ENCODE measurements at places on chromosomes 5 and 9.

- no peak for DNase-seq
These were observed 2.9 kb upstream of the CCDC192 start for GRCh38 chr5:127700237-127700766.

GRCh38 chr5:4337519-4337918 lies 741.9 kb downstream of the IRX1 start:
- DNase-seq: no peak

DNA sequence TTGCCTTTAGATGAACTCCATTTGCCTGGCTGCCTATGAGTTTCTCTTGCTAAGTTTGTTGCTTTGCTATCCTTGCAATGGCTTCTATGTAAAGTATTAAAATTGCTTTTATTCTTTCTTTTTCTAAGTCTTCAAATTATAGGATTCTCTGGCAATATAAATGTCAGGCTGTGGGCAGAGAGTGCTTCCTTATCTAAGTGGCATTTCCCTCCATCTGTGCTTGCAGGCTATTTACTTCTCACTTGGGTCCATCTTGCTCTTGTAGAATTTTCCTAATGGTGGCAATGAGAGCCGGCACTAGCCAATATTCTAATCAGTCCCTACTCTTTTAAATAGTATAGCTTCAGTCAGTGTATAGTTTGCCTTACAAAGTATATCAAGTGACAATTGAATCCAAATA lies 63.3 kb downstream of the FAM174A start:
- DNase-seq: no peak

DNA sequence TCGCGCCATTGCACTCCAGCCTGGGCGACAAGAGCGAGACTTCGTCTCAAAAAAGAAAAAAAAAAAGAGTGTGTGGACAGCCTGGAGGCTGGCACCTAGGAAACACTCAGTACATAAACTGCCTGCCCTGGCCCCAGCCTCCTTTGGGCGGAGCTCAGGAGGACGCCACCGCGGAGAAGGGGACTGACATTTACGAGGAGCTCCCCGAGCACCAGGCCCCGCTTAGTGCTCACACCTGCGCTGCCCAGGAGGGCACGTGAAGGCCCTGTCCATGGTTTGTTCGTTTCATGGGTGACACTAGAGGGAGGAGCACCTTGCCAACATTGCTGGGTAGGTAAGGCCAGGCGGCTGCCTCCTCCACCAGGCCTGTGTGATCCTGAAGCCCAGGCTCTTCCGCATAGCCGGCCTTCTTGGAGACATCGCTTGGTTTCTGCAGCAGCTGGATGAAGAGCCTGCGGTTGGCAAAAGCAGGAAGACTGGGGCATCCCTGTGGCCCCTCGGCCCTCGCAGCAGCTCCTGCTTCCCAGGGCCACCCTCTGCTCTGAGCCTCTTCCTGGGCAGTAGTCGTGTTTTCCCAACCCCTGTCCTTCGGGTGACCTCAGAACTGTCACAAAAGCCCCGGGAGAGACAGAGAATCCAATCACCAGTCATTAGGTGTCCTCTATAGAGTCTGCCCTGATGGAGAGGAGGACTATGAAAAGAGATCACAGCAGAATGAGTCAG lies 26.2 kb upstream of the LAMC3 start:
- no peak for DNase-seq

GRCh38 chr5:24681106-24681505 lies 36.3 kb upstream of the CDH10 start:
- DNase-seq: no peak

- DNase-seq: no peak
These were observed 227.2 kb downstream of the PDZD2 start for GRCh38 chr5:31866166-31866565.

DNA sequence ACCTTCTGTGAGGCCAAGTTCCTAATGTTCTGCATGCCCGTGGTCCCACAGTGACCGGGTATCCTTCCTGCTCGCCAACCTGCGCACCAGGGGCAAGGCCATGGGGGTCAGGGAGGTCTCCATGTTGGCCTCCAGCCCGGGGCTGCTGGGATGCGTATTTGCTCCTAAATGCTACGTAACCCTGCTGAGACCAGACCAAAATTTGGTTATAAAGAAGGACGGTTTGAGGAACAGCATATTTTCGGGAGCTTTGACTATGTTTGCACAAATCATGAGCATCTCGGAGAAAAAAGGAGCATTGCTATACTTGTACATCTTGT lies 35.7 kb upstream of the CLK4 start:
- no peak for DNase-seq

- DNase-seq: no peak
These were observed 40.4 kb upstream of the MACIR start for GRCh38 chr5:103218164-103218563.

DNA sequence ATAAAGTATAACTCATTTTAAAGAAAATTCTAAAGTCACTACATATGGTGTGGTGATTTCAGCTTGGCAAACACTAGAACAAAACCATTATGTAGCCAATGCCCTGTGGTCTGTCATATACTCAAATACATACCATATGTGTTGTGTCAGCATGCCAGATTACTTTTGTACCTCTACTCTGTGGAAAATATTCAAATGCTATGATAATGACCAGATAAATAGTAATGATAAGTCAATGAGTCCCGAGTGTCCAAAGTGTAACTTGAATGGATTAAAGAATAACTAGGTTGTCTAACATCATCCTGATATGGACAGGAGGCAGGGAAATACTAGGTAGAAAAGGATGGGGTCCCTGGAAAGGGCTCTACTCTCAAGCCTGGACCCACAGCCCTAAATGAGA lies 58.0 kb upstream of the IL6ST start:
- no peak for DNase-seq

DNA sequence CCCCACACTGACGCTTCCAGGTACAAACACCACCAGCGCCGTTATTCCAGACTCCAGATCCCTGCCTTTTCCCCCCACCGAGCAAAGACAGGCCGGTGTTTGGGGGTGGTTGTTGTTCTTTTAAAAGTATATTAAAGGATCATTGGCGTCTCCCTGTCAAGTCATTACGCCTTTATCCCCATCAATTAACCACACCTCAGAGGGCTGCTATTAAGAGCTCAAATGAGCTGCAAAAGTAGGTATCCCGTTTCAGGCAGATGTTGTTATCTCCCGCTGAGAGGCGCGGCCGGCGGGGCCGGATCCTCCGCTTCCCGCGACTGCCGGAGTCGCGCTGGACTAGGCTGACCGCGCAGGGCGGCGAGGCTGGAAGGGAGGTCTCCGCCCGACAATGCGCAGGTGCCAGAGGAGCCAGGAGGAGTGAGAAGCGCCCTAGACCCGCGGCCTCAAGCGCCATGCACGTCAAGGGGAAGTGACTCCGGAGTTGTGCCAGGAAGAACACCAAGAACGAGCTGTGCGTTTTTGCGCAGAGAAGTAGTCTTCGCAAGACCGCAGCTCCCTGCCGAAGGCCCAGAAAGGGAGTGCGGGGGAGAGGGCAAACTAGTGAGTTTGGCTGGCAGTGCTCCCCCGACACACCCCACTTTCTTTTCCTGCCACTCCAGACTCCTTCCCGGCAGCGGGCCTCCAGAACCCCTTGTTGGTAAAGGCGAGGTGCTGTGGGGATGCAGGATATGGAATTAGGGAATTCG lies 8.2 kb downstream of the NR2F1-AS1 start:
- DNase-seq: no peak

DNA sequence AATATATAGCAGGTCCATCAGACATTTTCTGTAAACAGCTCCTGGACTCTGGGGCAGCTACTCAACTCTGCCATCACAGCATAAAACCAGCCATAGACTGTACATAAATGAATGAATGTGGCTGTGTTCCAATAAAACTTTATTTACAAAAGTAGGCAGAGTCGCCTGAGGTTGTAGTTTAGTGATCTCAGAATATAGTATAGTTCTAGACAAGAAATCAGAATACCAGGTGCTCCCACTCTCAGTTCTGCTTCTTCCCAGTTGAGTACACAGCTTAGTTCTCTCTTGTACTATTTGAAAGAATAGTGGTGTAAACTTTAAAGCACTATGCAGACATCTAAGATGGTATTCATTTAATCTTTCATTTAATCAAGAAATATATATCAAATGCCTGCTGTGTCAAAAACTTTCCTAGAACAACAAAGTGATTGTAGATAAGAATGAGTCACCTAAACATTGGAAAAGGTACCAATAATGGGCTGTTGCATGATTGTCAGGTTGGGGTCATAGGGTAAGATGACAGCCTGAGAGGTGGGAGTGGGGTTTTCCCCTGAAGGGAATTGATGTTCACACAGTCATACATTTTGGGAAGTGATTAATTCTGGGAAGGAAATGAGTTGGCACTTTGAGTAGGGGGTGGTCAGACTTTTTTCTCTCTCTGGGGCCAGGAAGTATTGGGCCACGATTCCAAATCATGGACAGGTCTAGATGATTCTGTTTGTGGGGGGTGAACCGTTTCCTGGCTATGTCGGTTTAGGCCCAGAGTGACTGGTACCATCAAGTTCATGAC lies 37.0 kb downstream of the TNFSF8 start:
- no peak for DNase-seq

GRCh38 chr5:171606414-171607024 lies 179.1 kb upstream of the SMIM23 start:
- DNase-seq: no peak

DNA sequence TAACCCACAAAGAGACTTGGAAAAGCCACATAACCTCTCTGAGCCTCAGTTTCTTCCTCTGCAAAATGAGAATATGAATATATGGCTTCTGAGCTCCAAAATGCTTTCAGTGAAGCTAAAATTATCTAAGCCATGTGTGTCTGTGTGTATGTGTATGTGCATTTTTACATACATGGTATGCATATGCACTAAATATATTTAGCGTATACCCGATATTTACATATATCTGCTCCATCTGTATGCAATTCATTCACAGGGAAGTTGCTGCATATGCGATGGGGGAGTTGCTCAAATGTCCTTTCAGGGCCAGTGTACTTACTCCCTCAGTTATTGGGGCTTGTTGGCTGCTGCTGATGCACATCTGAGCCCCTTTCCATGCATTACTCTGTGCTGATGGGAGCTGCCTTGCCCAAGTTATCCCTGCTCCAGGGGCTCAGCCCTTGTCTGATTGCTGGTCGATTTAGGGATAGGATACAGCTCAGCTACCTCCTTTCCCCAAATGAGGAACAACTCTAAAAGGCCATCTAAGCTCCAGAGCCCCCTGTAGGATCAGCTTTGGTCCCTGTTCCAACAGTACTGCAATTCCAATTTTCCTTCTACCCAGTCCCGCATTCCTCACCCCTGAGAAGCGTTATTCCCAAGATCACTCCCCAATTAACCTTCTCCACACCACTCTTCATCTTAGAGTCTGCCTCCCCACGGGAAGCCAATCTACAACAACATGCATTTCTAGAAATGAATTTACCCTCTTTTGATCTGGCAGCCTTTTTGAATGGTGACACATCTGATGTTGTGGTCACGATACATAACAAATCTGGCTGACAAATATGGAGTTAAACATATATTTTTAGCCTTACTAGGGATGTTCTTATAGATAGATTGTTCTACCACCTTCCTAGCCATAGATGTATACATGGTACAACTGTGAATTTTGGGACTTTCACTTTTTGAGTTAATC lies 15.9 kb downstream of the RHOBTB3 start:
- no peak for DNase-seq

GRCh38 chr5:172635038-172635437 lies 6.0 kb upstream of the NEURL1B start:
- no peak for DNase-seq

DNA sequence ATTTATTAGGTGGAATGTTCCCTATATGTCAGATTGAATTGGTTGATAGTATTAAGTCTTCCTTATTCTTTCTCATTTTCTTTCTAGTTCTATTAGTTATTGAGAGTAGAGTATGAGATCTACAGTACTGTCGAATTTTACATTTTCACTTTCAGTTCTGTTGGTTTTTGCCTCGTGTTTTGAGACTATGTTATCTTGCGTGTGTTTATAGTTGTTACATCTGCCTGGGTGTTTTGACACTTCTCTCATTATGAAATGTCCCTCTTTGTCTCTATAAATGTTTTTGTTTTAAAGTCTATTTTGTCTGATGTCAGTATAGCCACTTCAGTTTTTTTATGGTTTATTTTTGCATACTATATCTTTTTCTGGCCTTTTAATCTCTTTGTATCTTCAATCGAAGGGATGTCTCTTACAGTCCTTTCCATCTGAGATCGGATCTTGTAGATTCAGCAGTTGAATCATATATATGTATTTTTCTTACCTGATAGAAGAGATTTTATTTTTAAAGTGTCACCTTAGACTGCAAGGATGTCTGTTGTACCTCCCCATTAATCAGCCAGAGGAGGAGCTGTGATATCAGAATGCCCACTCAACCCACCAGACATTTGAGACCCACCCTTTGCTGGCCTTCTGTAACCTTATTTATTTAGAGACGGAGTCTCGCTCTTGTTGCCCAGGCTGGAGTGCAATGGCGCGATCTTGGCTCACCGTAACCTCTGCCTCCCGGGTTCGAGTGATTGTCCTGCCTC lies 20.7 kb downstream of the EHMT1 start:
- DNase-seq: no peak

DNA sequence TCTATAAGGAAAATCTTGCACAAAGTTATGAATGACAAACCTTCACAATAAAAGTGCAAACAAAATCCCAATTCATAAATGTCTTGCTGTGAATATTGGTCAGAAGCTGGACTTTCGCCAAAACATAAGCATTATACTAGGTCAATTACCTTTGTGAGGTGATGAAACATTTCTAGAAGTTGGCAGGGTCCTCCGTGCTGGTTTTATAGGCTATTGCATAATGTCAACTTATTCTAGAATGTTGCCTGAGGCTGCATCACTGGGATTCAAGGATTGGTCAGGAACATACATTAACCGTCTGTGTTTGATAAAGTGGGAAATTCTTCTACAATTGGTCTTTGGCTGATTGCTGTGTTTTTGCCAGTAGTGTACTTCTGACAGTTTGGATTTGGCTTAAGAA lies 49.8 kb upstream of the PALM2AKAP2 start:
- no peak for DNase-seq

GRCh38 chr9:16459421-16460148 lies 410.9 kb downstream of the BNC2 start:
- DNase-seq: no peak

- DNase-seq: no peak
These were observed 11.2 kb upstream of the COL5A1 start for GRCh38 chr9:134630393-134630790.

- no peak for DNase-seq
These were observed 23.8 kb upstream of the CPEB4 start for GRCh38 chr5:173864126-173865050.

DNA sequence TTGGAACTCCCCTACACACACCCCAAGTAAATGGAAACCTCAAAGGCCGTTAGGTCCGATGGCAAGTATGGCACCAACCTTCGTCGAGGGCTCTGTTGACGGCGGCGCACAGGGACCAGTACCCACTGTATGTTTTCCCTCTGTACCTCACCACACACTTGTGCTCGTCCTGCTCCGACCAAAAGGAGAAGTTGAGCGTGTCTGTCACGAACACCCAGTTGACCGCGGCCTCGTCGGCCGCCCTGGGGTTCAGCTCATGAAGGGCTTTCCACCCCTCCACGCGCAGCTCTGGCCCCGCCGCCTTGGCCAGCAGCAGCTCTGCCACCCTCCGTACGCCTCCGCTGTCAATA lies 24.0 kb downstream of the HNRNPK start:
- no peak for DNase-seq

GRCh38 chr9:70553707-70554673 lies 139.5 kb upstream of the KLF9 start:
- no peak for DNase-seq

- DNase-seq: no peak
These were observed 12.8 kb upstream of the NUP214 start for GRCh38 chr9:131112374-131113154.

GRCh38 chr5:106940986-106941385 lies 729.8 kb downstream of the EFNA5 start:
- DNase-seq: no peak
